NCI-H1105 (cell line): ENCODE measurements at places on chromosomes 3 and 15.

DNA sequence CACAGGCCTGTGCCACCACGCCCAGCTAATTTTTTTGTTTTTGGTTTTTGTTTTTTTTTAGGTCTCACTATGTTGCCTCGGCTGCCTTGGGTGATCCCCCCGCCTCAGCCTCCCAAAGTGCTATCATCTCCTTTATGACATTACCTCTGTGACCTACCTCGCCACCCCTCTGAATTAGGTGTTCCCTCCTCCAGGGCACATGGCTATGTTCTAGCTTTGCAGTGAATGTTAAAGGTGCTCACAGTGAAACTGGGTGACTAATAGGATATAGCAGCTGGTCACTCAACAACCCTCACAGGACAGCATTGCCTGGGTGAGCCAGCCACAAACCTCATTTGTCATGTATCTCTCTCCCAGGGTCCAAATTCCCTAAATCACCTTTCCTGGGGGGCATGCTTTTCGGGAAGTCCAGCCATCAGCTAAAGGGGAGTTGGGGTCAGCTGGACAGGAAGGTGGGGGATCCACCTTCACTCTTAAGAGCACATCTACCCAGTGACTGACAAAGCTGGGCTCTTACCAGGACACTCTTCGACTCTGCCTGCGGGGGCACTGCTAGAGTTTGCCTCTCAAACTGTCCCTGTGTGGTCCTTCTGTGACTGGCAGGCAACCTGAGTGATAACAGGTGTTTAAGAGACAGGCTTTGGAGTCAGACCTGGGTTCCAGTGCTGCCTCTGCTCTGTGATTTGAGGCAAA lies 1.6 kb upstream of the TTLL3 start:
- DNase-seq: no peak

- DNase-seq: no peak
Observed at GRCh38 chr15:39211108-39211979, 369.5 kb upstream of the THBS1 start.

DNA sequence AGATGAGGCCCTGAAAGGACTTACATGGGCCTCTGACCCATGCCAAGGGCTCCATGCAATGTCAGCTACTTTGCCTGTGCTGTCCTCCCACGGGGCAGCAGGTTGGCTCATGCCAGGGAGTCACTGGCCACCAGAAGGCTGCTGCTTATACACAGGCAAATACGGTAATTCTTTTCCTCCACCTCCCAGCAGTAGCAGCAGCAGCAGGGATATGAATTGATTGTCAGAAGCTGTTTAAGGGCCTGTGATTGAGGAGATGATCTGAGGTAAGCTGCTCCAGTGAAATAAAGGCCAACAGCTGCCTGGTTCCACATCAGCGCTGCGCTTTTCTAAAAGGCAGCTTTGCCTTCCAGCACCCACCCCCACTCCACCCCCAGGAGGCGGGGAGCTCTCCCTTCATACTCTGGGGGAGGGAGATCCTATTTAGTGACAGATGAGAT lies 250.5 kb downstream of the SHQ1 start:
- DNase-seq: no peak

DNA sequence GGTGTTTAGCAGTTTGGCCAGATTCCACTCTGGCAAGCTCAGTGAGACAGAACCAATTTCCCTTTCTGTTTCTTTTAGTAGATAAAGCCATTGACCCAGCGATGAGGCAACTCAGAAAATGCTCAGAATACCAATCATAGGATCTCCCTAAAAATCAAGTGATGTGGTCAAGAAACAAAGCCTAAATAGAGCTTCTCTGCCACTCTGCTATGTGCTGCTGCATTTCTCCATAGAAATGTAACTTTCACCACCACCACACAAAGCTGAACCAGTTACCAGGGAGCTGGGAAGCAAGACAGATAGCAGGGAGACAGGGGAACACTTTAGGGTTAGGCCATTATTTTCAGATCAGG lies 109.8 kb downstream of the RPL22L1 start:
- no peak for DNase-seq

- DNase-seq: no peak
Observed at GRCh38 chr3:52328536-52329080, 12.5 kb downstream of the DNAH1 start.

DNA sequence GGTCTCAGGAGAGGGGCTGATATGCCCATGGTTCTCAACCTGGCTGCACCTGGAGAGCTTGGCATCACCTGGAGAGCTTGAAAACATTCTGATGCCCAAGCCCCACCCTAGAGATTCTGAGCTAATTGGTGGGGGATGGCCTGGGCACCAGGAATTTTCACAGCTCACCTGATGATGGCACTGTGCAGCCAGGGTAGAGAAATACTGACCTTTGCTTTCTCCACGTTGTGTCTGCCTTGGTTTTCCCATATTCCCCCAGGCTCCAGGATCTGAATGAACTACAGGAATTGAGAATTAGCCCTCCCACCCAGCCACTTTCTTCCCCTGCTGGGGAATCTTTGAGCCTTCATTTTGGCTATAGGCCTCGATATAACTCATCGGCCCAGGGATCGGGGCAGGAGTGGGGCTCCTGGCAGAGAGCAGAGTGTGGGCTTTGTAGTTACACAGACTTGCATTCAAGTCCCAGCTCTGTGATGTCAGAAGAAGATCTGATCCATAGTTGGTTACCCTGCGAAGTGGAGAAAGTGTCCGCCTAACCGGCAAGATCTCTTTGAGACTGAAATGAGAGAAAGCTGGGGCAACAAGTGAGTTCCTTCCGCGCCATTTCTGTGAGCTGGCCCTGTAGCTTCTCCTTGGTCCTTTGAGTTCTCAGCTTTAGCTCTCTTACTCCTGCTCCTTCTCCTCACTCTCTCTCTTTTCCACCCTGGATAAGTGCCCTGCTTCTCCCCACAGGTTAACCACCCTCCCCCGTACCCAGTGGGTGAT lies 33.1 kb upstream of the UBE2Q2 start:
- no peak for DNase-seq

DNA sequence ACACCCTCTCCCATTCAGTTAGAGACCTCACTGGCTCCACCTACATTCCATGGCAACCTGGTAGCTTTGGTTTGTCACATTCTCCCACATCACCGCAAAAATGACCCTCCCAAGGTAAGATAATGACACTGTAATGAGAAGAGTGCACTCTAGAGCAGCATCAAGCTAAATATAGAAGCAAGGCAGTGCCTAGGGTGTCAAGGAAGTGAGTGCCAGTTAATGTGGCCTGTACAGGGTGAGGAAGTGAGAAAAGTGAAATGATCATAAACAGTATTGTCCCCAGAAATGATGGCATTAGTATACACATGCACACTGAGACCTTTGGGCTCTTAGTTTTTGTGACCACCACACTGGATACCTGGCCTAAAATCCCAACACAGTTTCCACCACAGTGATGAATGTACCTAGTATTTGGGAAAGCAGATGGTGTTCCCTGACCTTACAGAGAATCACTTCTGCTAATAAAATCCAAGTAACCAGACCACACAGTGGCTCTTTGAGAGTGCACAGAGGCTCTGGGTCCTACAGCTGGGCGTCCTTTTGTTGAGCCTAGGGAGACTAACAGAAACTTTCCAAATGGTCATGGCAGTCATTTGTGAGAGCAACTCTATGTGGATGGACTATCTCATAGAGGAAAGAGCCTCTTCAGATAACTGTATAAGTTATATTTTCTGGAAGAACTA lies 106.6 kb downstream of the ARPP21 start:
- DNase-seq: no peak

DNA sequence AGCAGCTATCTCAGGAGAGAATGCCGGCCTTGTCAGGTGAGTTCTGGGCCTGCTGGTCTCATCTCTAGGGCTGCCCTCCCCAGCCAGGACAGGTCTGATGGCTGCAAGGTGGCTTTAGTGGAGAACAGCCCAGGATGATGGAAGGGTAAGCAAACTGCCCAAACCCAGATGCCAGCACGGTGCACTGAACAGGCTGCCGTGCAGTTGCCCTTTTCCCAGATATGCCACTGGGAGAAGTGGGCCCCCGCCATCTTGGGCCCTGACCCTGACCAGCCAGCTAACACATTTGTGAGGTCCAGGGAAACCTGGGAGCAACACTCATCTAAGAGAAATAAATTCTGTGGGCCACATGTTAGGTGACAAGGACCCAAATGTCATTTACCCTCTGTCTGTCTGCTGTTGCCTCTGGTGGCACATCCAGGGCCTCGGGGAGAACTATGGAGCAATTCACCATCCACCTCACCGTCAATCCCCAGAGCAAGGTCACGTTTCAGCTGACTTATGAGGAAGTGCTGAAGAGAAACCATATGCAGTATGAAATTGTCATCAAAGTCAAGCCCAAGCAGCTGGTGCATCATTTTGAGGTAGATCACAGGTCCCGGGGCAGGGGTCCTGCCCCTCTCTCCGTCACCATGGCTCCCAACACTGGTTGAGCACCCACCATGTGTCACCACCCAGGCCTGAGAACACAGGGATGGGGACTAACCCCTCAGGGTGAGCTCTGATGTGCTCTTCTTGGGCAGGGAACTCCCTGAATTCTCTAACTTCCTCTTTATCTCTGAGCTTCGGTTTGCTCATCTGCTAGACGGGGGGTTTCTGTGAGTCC lies 1.8 kb downstream of the ITIH1 start:
- DNase-seq: no peak

DNA sequence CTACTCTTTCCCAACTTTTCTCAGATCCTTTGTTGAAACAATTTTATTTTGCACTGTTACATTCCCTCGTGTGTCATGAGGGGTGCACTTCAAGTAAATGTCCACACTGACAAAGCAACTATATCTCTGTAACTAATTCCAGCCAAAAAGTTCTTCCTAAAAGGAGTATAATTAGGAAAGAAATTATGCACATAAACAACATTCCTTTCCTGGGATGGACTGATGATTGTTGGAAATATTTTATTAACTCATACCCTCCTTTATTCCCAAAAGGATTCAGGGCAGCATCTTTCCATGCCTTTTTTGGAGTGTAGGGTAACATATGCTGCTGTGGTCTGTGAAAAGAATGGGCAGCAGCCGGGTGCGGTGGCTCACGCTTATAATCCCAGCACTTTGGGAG lies 426.1 kb upstream of the THBS1 start:
- DNase-seq: no peak

GRCh38 chr3:140360332-140360731 lies 317.5 kb upstream of the TRIM42 start:
- DNase-seq: no peak

- DNase-seq: no peak
Observed at GRCh38 chr3:176937541-176937940, 259.7 kb downstream of the TBL1XR1 start.

GRCh38 chr3:107962037-107962436 lies 128.8 kb downstream of the CD47 start:
- no peak for DNase-seq
